ENCODE measurements at places on chromosomes 3 and 15.

- DNase-seq: no peak
Observed at GRCh38 chr3:36918050-36918449, 26.8 kb downstream of the TRANK1 start.

GRCh38 chr3:56812754-56813652 lies 11.3 kb upstream of the ARHGEF3 start:
- no peak for DNase-seq

DNA sequence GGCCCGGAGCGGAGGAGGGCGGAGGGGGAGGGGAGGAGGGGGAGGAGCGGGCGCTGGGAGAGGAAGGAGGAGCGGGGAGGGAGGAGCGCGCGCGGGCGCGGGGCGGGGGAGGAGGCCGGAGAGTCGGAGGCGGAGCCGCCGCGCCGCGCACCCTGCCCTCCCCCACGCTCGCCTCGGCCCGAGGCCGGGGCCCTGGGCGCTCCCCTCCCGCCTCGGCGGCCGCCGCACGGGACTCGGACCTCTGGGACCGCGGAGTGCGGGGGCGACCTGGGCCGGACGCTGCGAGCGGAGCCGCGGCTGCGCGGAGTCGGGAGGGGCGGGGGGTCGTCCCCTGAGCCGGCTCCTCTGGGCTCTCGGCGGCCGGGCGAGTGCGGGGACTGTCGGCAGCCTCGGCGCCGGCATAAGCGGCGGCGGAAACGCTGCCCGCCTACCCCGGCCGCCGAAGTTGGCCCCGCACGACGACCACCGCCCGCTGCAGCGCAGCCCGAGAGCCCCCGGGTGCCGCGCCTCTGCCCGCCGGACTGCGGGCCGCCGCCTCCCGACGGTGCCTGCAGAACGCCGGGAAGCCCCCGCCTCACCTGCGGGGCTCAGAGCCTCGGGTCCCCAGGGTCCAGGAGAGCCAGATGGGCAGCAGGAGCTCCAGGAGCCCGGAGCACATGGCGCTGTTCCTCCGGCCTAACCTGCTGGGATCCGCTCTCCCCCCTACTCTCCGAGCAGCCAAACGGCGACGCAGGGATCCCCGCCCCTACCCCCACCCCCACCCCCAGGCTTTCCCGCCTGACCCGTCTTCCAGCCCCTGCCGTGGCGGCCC lies 406 bp upstream of the GABRB3 start:
- no peak for DNase-seq

DNA sequence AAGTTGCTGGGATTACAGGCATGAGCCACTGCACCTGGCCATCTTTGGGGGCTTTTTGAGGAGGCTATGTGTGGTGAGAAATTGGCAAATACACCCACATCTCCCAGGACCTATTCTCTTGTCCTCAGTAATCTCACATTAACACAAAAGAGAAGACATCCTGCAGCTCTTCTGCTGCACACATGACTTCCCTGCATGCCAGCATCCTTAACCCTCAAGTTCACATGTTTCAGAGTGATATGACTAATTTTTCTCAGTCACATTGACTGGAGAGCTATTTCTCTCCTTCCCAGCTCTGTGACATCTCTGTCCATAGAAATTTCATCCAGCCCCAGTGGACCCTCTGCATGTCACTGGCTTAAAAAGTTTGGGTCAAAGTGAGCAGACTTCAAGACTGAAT lies 1.9 kb upstream of the SKIC8 start:
- no peak for DNase-seq

GRCh38 chr3:69560116-69560515 lies 174.2 kb upstream of the FRMD4B start:
- no peak for DNase-seq

GRCh38 chr15:89230277-89230676 lies 8.9 kb upstream of the RLBP1 start:
- no peak for DNase-seq

- no peak for DNase-seq
Observed at GRCh38 chr3:9980251-9980650, 6.4 kb downstream of the EMC3 start.

DNA sequence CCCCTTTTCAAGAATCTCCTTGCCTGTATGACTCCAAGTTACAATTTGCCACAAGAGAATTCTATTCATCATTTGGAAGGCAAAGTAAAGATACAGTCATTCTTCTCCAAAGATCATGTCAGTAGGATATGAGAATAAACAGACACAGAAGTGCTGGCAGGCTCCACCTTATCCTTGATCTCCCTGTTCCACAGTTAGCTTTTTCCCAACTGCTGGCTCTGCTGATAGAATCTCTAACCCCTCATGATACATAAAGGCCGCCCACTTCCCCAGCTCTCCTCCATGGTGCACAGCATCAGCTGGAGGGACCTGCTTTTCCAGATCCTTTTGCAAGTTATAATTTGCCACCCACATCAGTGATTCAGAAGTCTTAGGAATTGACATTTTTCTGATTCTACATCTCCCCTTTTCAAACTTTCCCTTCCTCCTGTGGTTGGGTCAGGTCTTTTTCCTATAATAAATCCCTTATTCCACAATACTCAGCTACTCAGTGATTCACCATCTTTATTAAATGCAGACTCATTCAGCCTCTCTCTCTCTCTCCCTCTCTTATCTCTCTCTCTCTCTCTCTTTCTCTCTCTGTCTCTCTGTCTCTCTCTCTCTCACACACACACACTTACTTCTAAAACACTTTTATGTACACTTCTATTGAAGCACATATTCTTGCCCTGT lies 465.4 kb downstream of the GBE1 start:
- no peak for DNase-seq

- no peak for DNase-seq
Observed at GRCh38 chr3:42005401-42005800, 43.5 kb upstream of the ULK4 start.

DNA sequence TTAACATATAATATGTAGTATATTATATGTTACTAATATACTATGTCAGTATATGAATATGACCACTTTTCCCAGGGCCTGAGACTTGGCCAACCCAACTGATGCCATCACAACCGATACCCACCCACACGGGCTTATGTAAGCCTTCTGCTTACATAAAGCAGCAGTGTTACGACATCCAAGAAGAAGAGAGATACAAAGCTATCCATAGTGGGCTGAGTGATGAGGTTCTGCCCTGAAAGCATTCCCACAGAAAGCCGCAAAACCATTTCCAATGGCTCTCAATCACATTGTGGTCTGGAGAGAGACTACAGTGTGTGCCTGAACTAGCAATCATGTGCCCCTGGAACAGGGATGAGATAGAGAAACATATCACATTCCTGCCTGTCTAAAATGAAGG lies 177.9 kb downstream of the PLOD2 start:
- no peak for DNase-seq

GRCh38 chr3:90092994-90093393 lies 985.6 kb downstream of the EPHA3 start:
- no peak for DNase-seq

DNA sequence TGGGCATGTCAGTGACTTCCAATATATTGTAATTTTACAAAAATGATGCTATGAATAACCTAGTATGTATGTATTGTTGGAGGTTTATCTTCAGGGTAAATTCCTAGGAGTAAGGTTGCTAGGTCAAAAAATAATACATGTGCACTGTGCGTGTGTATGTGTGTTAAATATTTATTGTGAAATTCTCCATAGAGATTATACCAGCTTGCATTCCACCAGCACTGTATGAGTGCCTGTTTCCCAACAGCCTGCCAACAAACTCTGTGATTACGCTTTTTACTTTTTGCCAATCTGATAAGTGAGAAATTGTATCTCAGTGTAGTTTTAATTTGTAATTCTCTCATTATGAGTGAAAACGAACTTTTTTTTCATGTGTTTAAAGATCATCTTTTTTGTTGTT lies 12.6 kb upstream of the IGF2BP2 start:
- no peak for DNase-seq

DNA sequence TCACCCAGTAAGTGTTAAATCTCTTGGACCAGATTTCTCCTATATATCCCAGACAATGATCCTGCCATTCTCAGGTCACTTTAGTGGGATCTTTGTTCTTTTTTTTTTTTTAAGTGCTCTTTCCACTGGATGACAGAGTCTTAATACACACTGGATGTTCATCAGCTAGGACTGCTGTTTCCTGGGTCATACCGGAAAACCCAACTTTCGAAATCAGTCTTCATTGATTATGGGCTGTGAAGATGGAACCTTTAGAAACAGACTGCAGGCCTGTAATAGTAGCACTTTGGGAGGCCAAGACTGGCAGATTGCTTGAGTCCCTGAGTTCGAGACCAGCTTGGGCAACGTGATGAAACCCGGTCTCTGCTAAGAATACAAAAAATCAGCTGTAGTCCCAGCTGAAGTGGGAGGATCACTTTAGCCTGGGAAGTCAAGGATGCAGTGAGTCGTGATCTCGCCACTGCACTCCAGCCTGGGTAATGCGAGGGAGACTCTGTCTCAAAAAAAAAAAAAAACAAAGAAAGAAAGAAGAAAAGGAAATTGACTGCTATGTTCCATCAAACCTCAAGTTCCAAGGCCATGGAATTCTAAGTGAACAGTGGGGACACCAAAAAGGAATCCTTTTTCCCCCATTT lies 2.3 kb downstream of the EOGT start:
- DNase-seq: no peak

DNA sequence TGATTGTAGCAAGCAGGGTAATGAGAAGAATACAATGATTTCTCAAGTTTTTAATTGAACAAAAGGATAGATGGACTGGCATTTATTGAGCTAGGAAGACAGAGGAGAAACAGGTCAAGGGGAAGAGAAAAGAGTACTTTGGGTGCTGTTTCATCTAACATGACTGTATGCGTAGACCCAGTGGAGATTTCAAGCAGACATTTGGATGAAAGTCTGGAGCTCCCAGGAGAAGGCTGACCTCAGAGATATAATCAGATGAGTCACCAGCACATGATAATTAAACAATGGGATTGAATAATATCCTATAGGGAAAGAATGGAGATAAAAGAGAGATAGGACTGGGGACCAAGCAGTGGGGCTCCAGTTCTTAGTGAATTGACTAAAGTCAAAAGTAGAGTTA lies 194.9 kb downstream of the ARRDC4 start:
- no peak for DNase-seq

DNA sequence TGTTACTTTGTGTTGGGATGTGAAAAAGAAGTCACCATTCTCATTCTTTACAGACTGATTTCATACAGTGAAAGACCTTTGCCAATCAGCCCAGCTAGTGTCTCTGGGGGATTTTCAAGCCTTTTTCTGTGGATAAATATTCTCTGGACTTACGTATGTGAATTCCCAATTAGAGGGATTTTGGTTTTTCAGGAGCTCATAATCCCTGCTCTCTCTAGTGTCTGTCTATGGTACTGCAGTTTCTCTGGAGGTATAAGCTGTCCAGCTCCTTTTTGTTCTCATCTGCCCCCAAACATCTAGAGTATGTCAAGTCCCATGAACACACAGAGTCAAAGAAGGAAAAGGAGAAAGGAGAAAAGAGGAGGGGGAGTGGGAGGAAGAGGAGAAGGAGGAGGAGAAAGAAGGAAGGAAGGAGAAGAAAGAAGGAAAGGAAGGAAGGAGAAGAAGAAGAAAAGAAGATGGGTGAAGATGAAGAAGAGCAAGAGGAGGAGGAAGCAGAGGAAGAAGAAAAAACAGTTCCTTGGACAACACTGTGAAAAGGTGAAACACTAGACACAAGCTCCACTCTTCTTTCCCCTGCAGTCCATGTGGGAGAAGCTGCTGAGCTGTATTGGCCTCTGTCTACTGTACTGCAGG lies 218.6 kb downstream of the GREM1 start:
- DNase-seq: no peak

GRCh38 chr3:56611364-56611763 lies 54.4 kb downstream of the CCDC66 start:
- DNase-seq: no peak

- peak; percentile 7 for DNase-seq
Observed at GRCh38 chr15:59688423-59688781, 718 bp downstream of the BNIP2 start.

DNA sequence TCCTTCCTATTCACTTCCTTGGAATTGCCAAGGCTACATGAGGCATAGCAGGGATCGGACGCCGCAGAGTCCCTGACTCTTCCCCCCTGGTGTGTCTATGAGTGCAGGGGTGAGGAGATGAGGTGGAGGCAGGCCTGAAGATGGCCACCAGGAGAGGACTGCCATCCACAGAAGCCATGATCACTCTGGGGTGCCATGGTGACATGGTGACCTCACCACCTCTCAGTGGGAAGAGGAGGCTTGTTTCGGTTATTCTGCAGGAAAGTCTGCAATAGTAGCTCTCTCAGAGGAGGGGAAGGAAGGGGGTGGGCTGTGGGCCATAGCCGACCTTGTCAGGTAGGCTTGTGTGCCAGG lies 57.0 kb upstream of the LIMD1 start:
- DNase-seq: no peak

DNA sequence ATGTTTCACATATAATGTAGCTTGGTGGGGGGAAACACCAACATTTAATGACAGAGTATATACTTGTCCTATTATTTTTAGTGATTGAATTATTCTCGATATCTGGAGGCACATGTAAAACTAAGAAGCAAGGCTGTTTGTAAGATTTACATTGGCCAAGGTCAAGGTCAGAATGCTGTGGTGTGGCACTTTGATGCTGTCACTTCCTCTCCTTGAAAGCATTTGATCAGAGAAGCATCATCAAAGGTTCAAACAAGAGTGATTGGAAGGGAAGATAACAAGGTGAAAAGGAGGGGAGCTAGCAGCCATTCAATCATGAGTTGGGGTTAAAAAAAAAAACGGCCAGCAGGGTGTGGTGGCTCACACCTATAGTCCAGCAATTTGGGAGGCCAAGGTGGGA lies 26.4 kb downstream of the RTF1 start:
- no peak for DNase-seq

GRCh38 chr15:69551391-69552056 lies 98.9 kb downstream of the RPLP1 start:
- DNase-seq: no peak

DNA sequence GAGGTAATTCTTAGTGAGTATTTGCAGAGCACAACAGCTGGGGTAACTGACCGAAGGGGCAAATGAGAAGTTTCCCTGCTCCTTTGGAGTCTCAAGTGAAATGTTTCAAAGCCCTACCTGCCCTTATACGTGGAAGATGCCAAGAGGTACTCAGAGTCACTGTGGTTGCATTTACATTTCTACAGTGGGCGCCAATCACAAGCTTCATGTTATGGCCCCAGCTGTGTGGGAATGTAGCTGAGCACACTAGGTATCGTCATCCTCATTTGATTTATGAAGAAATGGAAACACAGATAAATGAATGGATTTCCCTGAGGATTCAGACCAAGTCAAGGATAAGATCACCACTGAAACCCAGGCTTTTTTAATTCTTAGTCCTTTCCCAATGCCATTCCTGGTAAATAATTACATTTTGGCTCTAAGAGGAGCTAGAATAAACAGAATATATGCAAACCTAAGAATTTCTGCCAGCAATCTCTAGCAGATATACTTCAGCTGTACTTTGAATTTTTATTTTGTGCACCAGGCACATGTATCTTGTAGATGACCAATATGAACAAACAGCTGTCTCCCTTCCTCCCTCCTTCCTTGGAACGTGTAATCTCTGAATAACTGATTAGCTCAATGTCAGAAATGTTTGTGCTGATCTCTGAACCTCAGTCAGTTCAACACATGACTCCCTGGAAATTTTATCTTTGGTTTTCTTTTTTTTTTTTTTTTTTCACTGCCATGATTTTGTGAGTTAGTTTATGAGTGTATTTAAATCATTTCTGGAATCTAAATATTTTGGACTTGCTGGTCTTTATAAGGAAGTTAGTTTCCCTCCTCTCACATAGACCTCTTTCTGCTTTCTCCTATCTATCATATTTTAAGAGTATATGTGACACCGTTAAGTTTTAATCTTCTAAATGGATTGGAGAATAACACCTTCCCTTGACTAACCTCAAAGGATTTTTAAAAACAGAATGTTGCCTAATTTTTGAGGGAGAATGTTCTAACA lies 69.2 kb downstream of the MAP2K5 start:
- DNase-seq: no peak

GRCh38 chr3:34015204-34016142 lies 217.0 kb downstream of the PDCD6IP start:
- DNase-seq: no peak

- no peak for DNase-seq
Observed at GRCh38 chr3:23749609-23750008, 56.1 kb upstream of the UBE2E1 start.

Measured in T follicular helper cell (primary cell).